ENCODE measurements at places on chromosomes 4 and X. TPM values are rescaled to one million over a fixed set of nuclear protein-coding genes. Genes with fewer than 3 reads are reported as not detected.

ZXDB gene
- total RNA-seq: 7.0 TPM

WWC2 gene
- 109 TPM for total RNA-seq

LDOC1 gene
- 15.2 TPM for total RNA-seq

TCP11X2 gene
- total RNA-seq: 0.27 TPM

MBNL3 gene
- 24.3 TPM for total RNA-seq

ZNF630 gene
- total RNA-seq: 4.0 TPM

CTSO gene
- 28.1 TPM for total RNA-seq

DNA sequence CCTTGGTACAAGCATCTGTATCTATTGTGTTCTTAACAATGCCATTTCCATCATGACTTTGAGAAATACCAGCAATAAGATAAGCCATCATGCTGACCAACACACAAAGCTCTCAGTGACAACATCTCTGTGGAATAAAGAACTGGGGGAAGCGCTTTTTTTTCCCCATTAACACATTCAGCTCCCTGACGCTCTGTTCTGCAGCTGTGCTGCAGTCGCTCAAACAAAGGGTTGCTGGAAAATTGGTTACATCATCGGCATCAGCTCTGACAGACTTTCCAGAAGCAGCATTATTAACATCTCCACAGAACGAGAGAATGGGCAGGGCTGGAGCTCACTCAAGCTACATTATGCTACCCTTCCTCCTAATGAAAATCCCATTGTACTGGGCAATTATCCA is 39.9 kb downstream of the DCX start:
- no peak for DNase-seq
- H3K4me1 ChIP-seq: no peaks in the 10 kb centered on the region
- no peak overlapping the region for H3K4me3 ChIP-seq
- H3K36me3 ChIP-seq: no peaks in the 10 kb centered on the region
- H3K27me3 ChIP-seq: no peaks in the 10 kb centered on the region

DNA sequence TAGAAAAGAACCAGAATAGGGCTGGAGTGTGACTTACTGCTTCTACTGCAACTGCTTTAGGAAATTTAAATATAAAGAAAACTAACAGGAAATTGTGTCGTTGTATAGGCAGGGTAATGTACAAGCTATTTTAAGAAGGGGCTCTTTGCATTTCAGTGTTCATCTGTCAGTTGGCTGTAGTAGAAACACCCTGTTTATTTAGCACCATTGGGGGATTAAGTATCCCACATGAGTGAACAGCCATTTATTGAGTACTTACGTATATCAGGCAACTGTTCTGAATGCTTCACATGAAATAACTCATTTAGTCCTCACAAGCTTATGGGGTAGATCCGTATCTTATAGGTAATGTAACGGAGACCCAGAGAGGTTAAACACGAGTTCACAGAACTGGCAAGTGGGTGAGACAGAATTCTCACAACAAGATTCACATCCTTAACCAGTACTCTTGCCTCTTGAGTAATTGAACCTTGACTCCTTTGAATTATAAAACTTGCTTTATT is 23.9 kb downstream of the STIM2 start:
- peak overlapping the region; percentile 56 for H3K27ac ChIP-seq
- H3K4me1 ChIP-seq: peaks cover 45% of the 10 kb centered on the region
- DNase-seq: no peak

GRCh38 chr4:140808256-140808655 is 52.1 kb upstream of the TBC1D9 start:
- H3K27ac ChIP-seq: no peak overlapping the region
- no peak for DNase-seq
- peaks cover 13% of the 10 kb centered on the region for H3K4me1 ChIP-seq
- H3K4me3 ChIP-seq: no peak overlapping the region
- no peaks in the 10 kb centered on the region for H3K36me3 ChIP-seq

DNA sequence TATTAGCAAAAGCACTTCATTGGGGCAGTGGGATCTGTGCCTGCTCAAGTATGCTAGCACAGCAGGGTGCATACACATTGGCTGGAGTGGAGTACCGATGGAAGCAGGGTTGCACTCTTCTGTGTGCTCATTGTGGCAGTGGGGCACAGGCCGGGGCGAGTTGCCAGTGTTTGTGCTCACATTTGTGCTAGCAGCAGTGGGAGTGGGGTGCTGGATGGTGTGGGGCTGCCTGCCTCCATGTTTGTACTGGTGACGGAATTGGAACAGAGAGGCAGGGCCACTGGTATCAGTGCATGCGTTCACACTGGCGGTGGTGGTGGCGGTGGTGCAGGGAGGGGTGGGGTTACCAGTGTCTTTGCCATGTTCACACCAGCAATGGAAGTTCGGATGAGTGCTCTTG is 138.0 kb downstream of the POU4F2 start:
- no peaks in the 10 kb centered on the region for H3K27me3 ChIP-seq
- H3K4me3 ChIP-seq: no peak overlapping the region
- H3K4me1 ChIP-seq: no peaks in the 10 kb centered on the region
- H3K27ac ChIP-seq: no peak overlapping the region
- H3K36me3 ChIP-seq: no peaks in the 10 kb centered on the region

- peaks cover 8% of the 10 kb centered on the region for H3K4me1 ChIP-seq
- no peak overlapping the region for H3K4me3 ChIP-seq
- H3K27me3 ChIP-seq: no peaks in the 10 kb centered on the region
Measured at GRCh38 chr4:155943605-155944291, 9.9 kb downstream of the CTSO start.

DNA sequence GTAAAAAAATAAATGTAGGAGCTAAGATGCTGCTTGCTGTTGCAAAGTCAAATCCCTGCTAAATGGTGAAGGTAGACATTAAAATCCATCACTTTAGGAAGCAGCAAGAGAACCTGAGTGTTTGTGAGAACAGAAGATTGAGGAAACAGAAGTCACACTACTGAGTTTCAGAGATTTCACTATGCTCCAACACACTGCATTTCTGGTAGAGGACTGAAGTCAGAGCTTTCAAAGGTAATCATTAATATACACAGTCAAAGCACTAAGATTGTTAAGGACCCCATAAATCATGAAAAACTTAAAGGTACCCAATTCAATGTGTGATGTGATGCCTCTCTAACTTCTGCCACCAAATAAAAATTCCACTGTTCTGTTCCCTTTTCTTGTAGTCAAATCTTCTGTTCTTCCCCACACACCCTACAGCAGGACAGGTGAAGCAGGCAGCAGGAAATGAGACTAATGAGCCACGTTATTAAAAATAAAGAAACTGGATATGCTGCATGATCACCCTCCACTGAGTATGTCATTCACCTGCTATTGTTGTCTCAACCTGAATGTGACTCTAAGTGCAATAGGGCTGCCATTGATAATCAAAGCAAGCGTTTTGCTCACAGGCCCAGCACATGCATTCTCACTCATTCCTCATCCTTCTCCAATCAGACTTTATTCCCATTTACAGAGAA is 28.9 kb upstream of the APELA start:
- H3K4me1 ChIP-seq: no peaks in the 10 kb centered on the region
- H3K4me3 ChIP-seq: no peak overlapping the region
- H3K36me3 ChIP-seq: no peaks in the 10 kb centered on the region
- DNase-seq: no peak

DNA sequence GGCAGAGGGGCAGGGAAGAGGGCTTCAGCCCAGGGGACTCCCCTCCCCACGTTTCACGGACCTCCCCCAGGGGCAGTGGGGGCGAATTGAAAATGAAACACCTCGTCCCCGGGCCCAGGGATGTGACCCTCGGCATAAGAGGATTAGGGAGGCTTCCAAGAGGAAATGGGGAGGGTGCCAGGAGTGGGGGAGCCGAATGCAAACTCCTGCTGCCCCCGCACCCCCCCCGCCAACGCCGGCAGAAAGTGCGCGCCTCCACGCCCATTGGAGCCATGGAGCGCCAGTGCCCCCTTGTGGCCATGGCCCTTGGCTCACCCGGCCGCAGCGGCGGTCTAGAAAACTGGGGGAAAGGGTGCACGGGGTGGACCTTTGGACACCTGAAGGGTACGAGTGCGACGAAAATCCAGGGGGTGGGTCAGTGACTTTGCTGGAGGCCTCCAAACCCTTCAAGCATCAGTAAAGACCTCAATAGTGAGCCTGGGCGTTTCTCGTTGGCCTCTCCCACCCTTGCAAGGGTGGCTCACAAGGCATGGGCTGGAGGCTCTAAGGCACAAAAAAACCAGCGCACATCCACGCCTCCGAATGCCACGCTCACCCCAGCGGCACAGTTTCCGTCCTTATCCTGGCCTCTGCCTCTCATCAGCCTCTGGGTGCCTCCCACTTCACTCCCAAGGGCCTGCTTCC is 120.8 kb upstream of the PJA1 start:
- no peak overlapping the region for H3K27ac ChIP-seq
- no peaks in the 10 kb centered on the region for H3K36me3 ChIP-seq
- no peaks in the 10 kb centered on the region for H3K4me1 ChIP-seq
- peak; percentile 64 for DNase-seq
- peak overlapping the region; percentile 47 for H3K4me3 ChIP-seq

DNA sequence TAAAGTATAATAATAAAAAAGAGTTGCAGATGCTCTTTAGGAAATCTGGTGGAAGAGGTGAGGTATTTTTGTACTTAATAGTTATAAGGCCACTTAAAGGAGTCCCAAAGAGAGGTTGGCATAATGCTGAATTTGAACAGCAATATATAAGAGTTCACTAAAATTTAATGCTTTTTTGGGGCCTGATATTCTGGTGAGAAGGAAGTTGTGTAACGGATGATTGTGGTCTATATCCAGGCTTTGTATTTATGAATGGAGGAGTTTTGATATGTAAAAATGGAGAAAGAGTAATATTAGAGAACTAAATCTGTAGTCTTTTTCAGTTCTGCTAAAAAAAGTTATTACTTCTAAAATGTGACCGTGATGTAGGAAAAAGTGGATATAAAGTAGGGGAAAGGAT is 20.4 kb downstream of the BMP2K start:
- H3K4me3 ChIP-seq: no peak overlapping the region
- H3K27ac ChIP-seq: no peak overlapping the region
- no peaks in the 10 kb centered on the region for H3K4me1 ChIP-seq
- H3K36me3 ChIP-seq: no peaks in the 10 kb centered on the region
- no peaks in the 10 kb centered on the region for H3K27me3 ChIP-seq

DNA sequence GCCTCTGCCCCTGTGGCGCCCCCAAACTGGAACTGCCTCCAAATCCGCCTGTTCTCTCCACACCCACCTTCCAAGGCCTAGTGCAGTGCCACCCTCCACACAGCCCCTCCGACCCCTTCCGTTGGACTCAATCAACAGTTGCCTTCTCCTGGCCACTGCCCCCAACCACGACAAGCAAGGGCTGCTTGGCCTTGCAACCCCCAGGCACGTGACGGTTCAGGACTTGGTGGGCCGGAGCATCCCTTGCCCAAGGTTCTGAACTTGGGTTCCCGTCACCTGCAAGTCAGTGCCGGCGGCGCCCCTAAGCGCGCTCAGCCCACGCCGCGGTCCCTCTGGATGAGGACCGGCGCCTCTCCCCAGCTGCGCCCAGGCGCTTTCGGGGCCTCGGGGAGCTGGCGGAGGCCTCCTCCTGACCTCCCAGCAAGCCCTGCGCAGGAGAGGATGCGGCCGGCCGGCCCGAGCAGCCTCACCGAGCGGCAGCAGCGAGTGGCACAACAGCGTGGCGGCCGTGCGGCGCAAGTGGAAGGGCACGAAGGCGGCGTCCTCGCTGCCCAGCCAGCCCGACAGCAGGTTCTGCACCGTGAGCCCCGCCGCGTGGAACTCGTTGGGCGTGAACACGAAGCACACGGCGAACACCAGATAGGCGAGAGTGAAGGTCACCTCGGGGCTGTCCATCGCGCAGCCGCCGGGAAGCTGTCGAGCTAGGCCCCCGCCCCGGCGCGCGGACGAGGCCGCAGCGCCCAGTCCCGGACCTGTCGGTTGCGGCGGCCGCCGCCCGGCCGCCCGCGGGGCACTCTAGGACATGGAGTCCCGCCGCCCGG is 750 bp downstream of the TMEM129 start:
- peak overlapping the region; percentile 80 for H3K4me3 ChIP-seq
- peaks cover 34% of the 10 kb centered on the region for H3K36me3 ChIP-seq
- DNase-seq: peak; percentile 72
- H3K27ac ChIP-seq: peak overlapping the region; percentile 95
- no peaks in the 10 kb centered on the region for H3K27me3 ChIP-seq
- H3K4me1 ChIP-seq: peaks cover 42% of the 10 kb centered on the region

- H3K4me1 ChIP-seq: no peaks in the 10 kb centered on the region
- no peak overlapping the region for H3K27ac ChIP-seq
- peaks cover 85% of the 10 kb centered on the region for H3K36me3 ChIP-seq
- no peaks in the 10 kb centered on the region for H3K27me3 ChIP-seq
- DNase-seq: no peak
- no peak overlapping the region for H3K4me3 ChIP-seq
Measured at GRCh38 chrX:124085063-124085462, 123.6 kb downstream of the STAG2 start.

- H3K4me1 ChIP-seq: no peaks in the 10 kb centered on the region
- no peak overlapping the region for H3K27ac ChIP-seq
- no peak for DNase-seq
Measured at GRCh38 chr4:14835288-14835687, 167.0 kb upstream of the CPEB2 start.
